Cardiac septum (tissue), 1 donor: ENCODE measurements at places on chromosomes 2 and 18. TPM values are rescaled to one million over a fixed set of nuclear protein-coding genes. Genes with fewer than 3 reads are reported as not detected.

The ACKR3 gene
- 36.6 TPM for total RNA-seq

The FSHR gene
- not detected for total RNA-seq

The DLGAP1 gene
- total RNA-seq, result 6.5 TPM

The RGPD4 gene
- total RNA-seq, result 0.19 TPM

The HOXD10 gene
- 0.16 TPM for total RNA-seq

The FKBP1B gene
- total RNA-seq, result 2.0 TPM

GRCh38 chr2:112731479-112731878, 10.7 kb downstream of the NT5DC4 start:
- no peak for DNase-seq

GRCh38 chr2:226183550-226183949, 616.1 kb downstream of the IRS1 start:
- no peak for DNase-seq

GRCh38 chr2:28495551-28496250, at the start of gene PLB1:
TSS of gene PLB1 (plus strand) at chr2:28496060. CDS start at chr2:28496115, 55 bp downstream.
- DNase-seq, result no peak

DNA sequence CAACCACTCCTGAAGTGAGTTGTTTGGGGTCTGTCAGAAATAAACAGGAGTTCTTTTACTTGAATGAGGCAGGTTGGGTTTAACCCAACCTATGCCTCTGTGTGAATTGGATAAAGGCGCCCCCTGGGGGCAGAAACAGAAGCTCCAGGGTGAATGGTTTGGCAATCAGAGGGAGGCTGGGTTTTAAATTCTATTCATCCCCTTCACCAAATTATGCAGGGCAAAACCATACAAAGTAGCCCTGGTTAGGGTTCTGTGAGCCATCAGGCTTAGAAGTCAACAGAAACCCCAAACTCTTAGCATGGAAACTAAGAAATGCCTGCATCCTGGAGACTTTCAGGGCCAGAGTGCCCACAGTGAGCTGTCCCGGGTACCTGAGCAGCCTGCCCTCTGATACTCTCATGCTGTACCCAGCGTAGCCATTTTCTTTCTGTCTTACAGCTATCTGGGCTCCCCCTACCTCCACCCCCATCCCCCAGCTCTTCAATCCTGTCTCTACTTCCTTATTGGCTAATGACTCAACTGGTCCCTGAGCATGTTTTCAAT, 241.5 kb downstream of the ICOS start:
- DNase-seq, result no peak

- no peak for DNase-seq
Measured at GRCh38 chr2:35454966-35455638, 900.5 kb upstream of the CRIM1 start.

DNA sequence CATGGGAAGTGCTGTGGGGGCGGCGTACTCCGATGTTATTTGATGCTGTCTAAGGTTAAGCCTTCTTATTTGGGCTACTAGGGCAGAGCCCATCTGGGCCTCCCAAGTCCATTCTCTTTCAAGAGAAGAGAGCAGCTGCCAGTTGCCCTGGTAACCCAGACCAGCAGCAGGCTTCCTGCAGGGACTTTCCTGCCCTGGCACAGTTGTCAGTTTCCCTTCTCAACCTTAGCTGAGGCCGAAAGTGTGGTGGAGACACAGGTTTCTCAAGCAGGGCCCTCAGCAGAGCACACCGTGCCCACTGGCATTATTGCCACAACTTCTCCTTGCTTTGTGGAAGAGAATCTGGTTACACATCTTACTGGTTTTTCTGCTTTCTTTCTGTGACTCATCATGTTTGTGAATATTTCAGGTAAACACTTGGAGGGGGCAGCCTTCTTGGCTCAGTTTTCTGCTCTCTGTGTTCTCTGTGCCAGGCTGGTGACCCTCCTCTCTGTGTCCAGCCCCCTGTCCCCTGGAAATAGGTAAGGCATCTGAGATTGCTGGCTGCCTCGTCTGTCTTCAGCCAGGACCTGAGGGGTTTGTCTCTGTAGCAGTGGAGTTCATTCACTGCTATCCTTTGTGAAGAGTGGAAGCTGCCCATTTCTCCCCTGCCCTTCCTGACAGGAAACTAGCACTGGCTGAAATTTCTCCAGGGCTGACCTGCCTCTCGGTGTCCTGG, 111.0 kb downstream of the B3GNT2 start:
- DNase-seq, result no peak

DNA sequence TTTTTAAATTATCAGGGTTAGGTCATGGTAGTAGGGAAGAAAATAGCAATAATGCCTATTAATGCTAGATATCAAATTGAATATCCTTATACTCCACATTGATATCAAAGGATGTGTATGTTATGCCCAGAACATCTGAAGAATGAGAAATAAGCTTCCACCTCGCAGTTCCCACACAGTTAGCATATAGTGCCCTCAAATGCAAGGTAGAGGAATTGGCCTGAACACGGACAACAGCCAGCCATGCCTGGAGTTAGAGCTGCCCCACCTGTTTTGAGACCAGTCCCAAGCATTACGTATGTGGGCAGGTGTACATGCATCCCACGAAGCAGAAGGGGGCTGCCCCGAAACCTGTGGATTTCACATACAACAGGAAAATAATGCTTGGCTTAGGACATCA, 79.6 kb downstream of the SUMO1 start:
- DNase-seq, result no peak

GRCh38 chr2:231617059-231617926, 24.6 kb downstream of the TEX44 start:
- DNase-seq, result no peak

DNA sequence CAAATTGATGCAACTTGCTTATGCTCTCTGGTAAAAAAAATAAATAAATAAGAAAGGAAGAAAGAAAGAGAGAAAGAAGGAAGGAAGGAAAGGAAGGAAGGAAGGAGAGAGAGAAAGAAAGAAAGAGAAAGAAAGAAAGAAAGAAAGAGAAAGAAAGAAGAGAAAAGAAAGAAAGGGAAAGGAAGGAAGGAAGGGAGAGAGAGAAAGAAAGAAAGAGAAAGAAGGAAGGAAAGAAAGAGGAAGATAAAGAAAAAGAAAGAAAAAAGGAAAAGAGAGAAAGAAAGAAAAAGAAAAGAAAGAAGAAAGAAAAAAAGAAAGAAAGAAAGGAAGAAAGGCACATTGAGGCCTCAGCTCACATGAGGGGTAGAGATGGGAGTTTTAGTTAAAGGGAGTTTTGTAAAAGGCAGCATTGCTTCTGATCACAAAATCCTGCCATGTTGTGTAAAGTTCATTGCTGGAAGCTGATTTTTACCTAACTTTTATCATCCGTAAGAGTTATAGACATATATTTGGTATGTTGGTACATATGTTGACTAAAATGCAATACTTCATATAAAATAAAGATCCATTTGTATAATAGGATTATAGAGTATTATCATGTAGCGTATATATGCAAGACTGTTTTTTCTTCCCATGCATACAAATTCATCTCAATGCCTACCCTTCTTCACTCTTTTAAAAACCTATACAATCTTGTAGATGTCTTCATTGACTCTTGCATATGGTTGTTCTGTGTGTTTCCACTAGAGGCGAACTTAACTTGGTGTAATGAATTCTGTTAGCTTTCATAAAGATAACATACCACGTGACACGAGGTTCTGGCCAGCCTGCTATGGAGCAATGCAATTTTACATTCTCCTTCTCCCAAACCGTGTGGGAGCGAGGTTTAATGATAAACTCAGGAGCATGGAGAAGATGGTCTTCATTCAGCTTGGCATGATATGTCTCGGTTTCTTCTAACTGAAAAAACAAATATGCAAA, 32.8 kb downstream of the MYOM1 start:
- no peak for DNase-seq

GRCh38 chr2:11582862-11583752, 49.3 kb downstream of the GREB1 start:
- no peak for DNase-seq
